Peyer's patch (tissue), 4 donors: ENCODE measurements at places on chromosomes 1 and 21. TPM values are rescaled to one million over a fixed set of nuclear protein-coding genes. Genes with fewer than 3 reads are reported as not detected.

Gene C1orf56
- 1.3 TPM for total RNA-seq

DNA sequence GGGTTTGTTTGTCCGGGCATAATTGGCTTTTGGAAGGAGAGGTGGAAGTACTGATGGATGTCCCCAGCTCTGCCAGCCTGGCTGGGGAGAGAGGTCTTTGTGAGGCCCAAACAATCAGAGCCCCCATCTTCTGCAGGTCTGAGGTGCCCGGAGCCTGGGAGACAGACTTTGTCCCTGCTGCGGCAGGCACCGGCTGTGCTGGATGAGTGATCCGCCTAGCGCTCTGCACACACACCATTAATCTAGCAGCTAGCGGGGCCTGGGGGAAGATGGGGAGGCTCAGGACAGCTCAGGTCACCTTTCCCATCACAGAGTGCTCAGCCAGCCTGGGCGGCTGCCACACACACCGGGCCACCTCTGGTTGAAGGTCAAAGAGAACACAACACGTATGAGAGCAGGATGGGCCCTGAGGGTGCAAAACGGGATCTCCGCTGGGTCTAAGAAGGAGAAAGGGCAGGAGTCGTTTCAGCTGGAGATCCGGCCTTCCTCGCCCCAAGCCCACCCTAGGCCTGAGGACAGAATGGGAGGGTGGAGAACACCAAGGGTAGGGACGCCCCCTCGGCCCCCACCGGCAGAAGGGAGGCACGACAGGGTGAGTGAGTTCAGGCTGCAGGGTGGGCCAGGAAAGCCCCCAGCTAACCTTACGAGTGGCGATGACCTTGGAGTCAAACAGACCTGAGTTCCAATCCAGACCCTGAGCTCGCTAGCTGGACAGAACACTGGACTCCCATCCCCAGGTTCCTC, 341.8 kb downstream of the NPHP4 start:
- no peak for DNase-seq
- H3K27ac ChIP-seq: no peak overlapping the region
- no peaks in the 10 kb centered on the region for H3K36me3 ChIP-seq
- no peaks in the 10 kb centered on the region for H3K27me3 ChIP-seq

DNA sequence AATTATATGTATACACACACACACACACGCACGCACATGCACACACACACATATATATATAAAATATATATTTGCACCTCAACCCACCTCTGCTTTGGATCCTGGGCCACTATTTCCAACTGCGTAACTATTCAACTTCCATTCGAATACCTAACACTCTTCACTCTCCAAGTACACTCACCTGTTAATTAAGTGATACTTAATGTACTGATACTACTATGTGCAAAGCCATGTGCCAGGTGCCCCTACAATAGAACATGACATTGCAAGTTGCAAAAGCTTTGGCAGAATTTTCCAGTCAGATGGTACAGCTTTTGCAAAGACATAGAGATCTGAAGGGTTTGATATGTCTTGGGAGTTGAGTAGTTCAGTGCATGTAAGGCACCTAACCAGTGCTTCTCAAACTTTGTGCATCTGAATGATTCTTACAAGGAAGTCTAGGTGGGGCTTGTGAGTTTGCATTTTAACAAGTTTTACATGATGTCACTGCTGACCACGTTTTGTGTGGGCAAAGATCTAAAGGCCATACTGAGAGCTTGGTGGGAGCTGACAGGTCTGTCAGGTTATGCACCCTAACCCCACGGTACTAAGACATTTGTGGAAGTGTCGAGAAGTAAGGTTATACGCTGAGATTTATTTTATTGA, 7.2 kb downstream of the CXADR start:
- no peaks in the 10 kb centered on the region for H3K4me1 ChIP-seq
- H3K4me3 ChIP-seq: no peak overlapping the region
- H3K36me3 ChIP-seq: no peaks in the 10 kb centered on the region
- DNase-seq: no peak

- H3K4me1 ChIP-seq: no peaks in the 10 kb centered on the region
- no peak overlapping the region for H3K4me3 ChIP-seq
- no peaks in the 10 kb centered on the region for H3K36me3 ChIP-seq
- no peak for DNase-seq
Measured at GRCh38 chr1:25186161-25187007, 45.9 kb downstream of the SYF2 start.

DNA sequence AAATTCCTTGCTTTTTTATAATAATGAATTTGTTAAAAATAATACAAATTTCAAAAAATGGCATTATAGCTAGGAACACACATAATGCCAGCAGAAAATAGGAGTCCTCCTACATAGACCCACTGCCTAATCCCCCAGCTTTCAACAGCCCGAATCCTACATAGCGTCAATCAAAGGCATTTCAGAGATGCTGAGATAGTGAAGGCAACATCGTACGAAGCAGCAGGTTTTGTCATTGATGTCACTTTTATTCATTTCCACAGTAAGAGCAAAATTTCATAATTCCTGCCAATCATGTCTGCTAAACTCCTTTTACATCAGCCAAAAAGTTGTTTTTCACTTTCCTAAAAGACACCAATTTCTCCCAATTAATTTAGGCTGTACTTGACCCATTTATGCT, 94.1 kb downstream of the GREM2 start:
- H3K27me3 ChIP-seq: no peaks in the 10 kb centered on the region
- no peaks in the 10 kb centered on the region for H3K4me1 ChIP-seq
- no peak overlapping the region for H3K27ac ChIP-seq
- H3K36me3 ChIP-seq: no peaks in the 10 kb centered on the region
- DNase-seq: no peak
- H3K4me3 ChIP-seq: no peak overlapping the region
